ENCODE measurements at places on chromosomes 16 and 17.

GRCh38 chr17:73947281-73947965 is 256.1 kb upstream of the RPL38 start:
- H3K4me3 ChIP-seq, result no peak overlapping the region
- DNase-seq, result no peak
- no peaks in the 10 kb centered on the region for H3K27me3 ChIP-seq
- H3K4me1 ChIP-seq, result peaks cover 51% of the 10 kb centered on the region

- DNase-seq, result no peak
- H3K36me3 ChIP-seq, result no peaks in the 10 kb centered on the region
- H3K4me1 ChIP-seq, result no peaks in the 10 kb centered on the region
- H3K27ac ChIP-seq, result no peak overlapping the region
Measured at GRCh38 chr16:83475108-83475507, 332.7 kb upstream of the HSBP1 start.

DNA sequence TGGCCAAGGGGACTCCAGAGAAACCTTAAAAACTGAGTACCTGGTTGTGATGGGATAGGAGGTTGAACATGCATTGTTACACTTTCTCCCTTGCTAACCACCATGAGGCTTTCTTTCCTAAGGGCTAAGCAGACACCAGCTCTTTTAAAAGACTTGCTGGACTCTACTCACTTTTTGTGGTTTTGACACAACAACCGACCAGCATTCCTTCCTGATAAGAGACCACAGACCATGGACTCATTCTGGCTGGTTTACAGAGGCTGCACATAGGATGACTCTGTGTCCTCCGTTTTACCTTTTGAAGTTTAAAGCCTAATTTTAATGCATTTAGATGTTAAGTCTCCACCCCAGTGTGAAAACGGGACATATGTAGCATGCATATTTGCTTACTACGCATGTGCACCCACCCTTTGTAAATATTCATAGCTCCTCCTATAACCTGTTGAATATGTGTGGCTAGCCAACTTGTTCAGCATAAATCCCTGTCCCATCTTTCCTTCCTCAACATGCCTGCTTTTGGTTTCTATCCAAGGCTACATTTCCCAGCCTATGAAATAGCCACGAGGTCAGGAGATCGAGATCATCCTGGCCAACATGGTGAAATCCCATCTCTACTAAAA is 475.9 kb downstream of the GRIN2A start:
- H3K27ac ChIP-seq, result no peak overlapping the region
- H3K36me3 ChIP-seq, result no peaks in the 10 kb centered on the region
- H3K27me3 ChIP-seq, result no peaks in the 10 kb centered on the region
- H3K4me1 ChIP-seq, result no peaks in the 10 kb centered on the region

GRCh38 chr16:67528222-67528869 is at the start of gene RIPOR1:
TSS of gene RIPOR1 (plus strand) at chr16:67528829. CDS start at chr16:67538447, 9,618 bp downstream.
- peak within 1 kb of the TSS; percentile 67 for H3K27ac ChIP-seq
- no peaks in the 10 kb centered on the region for H3K27me3 ChIP-seq
- H3K36me3 ChIP-seq, result peaks cover 2% of the 10 kb centered on the region
- H3K4me3 ChIP-seq, result peak within 1 kb of the TSS; percentile 72
- peaks cover 32% of the 10 kb centered on the region for H3K4me1 ChIP-seq

DNA sequence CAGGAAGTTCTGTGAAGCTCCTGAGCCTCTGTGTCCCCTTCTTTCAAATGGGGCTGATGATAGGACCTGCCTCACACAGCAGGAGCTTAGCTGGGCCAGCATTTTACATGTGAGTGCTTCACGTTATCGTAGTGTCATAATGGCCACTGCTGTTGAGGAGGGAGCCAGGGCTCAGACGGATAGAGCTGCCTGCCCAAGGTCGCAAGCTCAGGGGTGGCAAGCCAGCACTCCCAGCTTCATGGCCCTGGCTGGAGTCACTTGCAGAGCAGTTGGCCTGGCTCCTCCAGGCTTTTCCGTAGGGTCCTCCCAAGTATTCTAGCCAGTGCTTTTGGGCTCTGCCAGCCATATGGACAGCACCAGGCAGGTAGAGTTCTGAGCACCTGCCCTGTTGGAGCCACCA is 115.1 kb downstream of the SOCS1 start:
- H3K36me3 ChIP-seq, result peaks cover 22% of the 10 kb centered on the region
- DNase-seq, result no peak
- peaks cover 27% of the 10 kb centered on the region for H3K4me1 ChIP-seq

GRCh38 chr17:71379512-71379911 is 741.3 kb upstream of the SOX9 start:
- H3K27ac ChIP-seq, result no peak overlapping the region
- H3K36me3 ChIP-seq, result no peaks in the 10 kb centered on the region
- no peaks in the 10 kb centered on the region for H3K4me1 ChIP-seq
- no peaks in the 10 kb centered on the region for H3K27me3 ChIP-seq
- H3K4me3 ChIP-seq, result no peak overlapping the region
- no peak for DNase-seq

GRCh38 chr17:63317166-63317840 is 128.8 kb downstream of the CYB561 start:
- H3K27me3 ChIP-seq, result no peaks in the 10 kb centered on the region
- H3K4me1 ChIP-seq, result no peaks in the 10 kb centered on the region
- no peak overlapping the region for H3K4me3 ChIP-seq
- H3K27ac ChIP-seq, result no peak overlapping the region
- no peak for DNase-seq
- peaks cover 11% of the 10 kb centered on the region for H3K36me3 ChIP-seq
